NCI-H446 (cell line): ENCODE measurements at places on chromosomes 4 and X.

DNA sequence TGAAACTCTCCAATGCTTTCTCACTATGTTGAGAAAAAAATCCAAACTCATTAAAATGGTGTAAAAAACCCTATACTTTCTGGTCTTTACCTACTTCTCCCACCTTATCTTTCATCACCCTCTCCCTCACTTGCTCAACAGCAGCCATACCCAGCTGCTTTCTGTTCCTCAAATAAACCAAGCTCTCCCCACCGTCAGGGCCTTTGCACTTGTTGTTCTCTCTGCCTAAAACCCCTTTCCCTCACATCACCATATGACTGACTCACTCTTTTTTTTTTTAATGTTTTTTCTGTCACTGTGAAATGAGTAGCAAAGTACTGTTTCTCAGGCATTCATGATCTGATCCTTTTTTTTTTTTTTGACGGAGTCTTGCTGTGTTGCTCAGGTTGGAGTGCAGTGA lies 122.3 kb upstream of the TMEM164 start:
- no peak for DNase-seq

DNA sequence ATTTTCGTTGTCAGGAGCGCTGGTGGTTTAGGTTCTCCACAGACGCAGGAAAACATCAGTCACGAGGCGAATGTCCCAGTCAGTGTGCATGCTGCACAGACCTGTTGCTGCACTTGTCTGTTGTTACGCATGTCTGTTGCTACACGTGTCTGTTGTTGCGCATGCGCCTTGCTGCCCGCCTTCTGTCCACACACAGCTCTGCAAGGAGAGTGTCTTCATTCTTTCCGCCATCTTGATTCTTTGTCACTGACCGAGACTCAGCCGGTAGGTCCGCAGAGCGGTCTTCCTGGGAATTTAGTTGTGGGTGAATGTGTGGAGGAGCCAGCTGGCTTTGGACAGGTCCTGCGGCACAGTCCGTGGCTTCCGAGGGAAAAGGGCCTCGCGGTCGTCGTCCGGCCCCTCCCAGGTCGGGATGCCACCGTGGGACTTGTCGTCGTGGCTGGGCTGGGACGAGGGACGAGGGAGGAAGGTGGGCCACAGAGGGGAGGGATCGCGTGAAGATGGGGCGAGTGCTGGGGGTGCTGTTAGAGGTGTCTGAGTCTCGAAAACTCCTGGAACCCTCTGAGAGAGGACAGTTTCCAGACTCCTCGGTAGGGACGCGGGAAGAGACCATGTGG lies at the start of gene PAGE2B:
PAGE2B (plus strand) TSS at position 180 of the 617 bp plus-strand sequence. CDS start 1,012 bp downstream, outside the sequence.
- no peak for DNase-seq

DNA sequence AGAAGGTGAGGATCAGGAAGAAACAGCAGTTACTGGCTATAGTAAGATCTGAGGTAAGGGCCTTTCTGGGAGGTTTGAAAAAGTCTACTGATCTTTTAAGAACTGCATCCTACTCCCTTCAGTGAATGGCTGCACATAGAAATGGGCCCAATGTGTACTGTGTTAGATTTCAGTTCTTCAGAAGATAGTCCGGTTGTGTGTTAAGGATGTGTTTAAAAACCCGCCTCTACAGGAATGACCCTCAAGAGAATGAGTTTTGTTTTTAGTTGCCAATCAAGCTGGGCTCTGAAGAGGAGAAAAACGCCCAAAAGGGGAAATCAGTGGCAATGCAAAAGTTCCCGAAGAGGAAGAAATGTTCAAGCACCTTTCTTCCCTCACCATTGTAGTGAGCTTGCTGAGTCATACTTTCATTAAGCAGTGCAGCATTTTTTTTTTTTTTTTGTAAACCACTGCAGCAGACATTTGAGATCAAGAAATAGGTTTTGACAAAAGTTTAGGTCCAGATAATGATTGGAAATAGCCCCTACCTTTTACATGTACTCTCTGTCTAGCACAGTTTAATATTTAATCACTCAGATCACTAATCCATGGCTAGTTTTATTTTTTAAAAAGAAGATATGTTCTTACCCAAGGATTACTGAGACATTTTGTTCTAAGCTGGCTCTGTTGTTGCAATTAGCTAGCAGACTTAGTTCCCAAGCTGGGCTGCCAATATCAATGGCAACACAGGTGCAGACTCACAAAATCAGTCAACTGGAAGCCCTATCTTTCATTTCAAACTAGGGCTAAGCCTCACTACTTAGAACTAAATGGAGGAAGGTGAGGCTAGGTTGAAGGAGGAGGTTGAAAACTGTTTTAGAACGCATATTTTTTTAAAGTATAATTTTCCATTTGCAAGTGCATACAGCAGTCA lies 7.0 kb upstream of the TRPC5OS start:
- no peak for DNase-seq

DNA sequence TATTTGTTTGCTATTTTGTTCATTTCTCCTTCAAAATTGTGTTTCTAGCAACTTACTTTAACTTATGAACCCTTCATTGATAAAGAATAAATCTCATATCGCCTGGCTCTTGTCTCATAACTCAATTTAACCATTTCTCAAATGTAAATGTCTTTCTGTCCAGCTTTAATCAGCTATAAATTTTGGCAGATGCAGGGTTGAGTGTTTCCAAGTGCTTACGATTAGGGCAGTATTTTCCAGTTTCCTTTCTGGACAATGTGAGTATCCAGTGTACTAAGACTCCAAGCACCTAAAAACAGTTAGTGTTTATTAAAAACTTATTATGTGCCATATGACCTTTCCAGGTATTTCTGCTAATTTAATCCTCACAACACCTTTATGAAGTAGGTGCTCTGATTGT lies 218.6 kb upstream of the GK2 start:
- DNase-seq = peak; percentile 27

DNA sequence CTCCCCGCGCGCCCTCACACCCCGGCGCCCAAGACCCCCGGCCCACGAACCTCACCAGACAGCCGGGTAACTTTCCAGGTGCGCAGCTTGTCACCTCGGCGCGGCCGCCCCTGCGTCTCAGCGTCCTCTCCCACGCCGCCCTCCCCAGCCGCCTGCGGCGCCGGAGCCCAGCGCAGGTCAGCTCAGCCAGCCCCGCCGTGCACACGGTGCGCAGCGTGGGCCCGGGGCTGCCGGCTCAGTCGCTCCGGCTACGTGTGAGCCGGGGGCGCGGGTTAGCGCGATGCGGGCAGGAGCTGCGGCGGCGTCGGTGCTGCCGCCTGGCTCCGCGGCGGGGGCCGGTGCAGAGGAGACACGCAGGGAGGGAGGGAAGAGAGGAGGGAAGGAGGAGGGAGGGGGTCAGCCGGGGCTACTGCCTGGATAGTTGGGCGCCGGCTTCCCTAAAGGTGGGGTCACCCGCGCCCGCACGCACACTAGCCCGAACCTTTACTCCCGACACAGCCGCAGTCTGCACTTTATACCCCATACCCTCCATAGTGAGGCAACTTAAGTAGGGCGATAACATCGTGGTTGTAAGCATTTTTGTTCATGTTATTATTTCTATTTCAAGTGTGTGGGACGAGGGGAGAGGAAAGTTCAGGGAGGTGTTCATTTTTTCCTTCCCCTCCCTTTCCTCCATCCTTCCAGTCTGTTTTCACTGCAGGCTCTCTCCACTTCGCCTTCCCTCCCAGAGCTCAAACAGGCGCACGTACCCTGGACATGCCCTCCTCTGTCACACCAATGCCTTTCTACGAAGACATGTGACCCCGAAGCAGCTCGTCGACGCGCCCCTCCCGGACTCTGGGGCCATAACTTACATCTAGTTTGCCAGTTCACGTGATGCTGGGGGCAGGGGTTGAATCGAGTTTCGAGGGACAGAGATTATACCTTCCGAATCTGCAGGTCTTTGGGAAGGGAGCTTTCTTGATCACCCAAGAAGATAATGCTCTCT lies at the start of gene PRKG2:
PRKG2 (minus strand) TSS at position 342 of the 988 bp plus-strand sequence. CDS start 10,175 bp downstream, outside the sequence.
- peak; percentile 5 for DNase-seq

- DNase-seq = no peak
Measured at GRCh38 chr4:99207069-99207743, 11.8 kb downstream of the ADH6 start.

DNA sequence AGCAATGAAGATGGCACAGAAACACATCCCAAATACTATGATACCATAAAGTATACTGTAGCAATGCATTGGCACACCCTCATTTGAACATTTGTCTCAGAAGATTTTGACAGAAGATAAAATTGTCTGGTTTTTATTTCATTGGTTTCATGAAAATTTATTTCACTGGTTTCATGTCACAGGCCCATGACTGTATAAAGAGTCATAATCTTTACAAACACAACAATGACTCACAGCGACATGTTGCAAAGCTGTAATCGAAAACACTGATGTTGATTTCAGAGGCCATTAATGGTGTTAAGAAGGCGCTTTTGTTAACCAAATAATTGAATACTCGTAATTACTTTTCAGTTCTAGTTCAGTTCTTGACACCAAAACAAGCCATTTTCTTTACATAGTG lies 8.1 kb upstream of the DTHD1 start:
- DNase-seq = no peak

DNA sequence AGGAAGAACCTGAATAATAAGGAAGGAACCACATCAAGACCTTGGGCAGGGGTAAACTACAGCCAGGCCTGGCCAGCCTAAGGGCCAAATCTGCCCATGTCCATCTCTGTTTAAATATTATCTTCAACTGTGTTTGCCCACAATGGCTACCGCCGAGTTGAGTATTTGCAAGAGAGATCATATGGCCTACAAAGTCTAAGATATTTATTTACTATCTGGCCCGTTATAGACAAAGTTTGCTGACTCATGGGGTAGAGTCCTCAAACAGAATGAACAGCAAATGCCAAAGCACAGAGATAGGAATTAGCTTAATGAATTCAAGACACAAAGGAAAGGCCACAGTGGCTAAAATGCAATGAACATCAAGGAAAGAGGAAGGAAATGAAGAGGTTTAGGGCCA lies 44.8 kb downstream of the RPS6KA3 start:
- DNase-seq = no peak

GRCh38 chr4:7766661-7767345 lies 172.9 kb downstream of the AFAP1 start:
- DNase-seq = no peak

DNA sequence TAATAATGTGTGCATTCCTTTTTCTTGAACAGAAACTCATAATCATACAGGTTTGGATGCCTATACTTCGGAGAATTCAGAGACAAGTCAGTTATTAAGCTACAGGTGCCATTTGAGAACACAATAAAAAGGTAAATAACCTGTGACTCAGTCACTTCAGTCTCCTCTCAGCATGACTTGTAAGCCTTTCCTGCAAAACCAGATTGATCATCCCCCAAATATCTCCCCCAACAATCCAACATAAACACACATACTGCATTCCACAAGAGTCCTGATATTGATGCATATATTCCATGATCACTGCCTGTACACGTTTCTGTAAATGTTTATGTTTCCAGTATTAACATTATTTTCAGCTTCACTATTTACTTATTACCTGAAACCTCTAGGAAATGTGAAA lies 110.8 kb downstream of the PWWP3B start:
- DNase-seq = no peak

GRCh38 chr4:77854431-77855111 lies 8.1 kb upstream of the MRPL1 start:
- no peak for DNase-seq

GRCh38 chrX:72003811-72004750 lies 93.4 kb downstream of the NHSL2 start:
- peak; percentile 3 for DNase-seq

- no peak for DNase-seq
Measured at GRCh38 chr4:57100979-57101651, 9.1 kb downstream of the IGFBP7 start.

DNA sequence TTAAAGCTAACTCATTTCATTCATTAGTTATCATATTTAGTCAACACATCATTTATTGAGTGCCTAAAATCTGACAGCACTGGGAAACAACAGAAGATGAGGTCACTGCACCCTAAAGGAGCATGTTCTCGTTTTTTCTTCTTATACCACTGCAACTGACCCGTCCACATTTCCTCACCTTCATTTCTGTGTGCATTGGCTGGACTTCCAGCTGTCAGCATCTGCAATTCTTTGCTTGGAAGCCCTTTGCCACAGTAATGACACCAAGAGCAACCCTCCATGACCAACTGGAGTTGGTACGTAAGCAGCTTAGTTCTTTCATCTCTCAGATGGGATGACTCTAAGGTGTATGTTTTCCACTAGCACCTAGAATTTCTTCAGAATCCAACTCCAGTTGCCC lies 13.2 kb downstream of the SHROOM3 start:
- no peak for DNase-seq

- peak; percentile 70 for DNase-seq
Measured at GRCh38 chr4:142449771-142450373, 396.2 kb downstream of the INPP4B start.

- no peak for DNase-seq
Measured at GRCh38 chr4:123233136-123233768, 163.3 kb upstream of the SPRY1 start.

- DNase-seq = no peak
Measured at GRCh38 chr4:1470816-1471442, 64.7 kb upstream of the NKX1-1 start.

DNA sequence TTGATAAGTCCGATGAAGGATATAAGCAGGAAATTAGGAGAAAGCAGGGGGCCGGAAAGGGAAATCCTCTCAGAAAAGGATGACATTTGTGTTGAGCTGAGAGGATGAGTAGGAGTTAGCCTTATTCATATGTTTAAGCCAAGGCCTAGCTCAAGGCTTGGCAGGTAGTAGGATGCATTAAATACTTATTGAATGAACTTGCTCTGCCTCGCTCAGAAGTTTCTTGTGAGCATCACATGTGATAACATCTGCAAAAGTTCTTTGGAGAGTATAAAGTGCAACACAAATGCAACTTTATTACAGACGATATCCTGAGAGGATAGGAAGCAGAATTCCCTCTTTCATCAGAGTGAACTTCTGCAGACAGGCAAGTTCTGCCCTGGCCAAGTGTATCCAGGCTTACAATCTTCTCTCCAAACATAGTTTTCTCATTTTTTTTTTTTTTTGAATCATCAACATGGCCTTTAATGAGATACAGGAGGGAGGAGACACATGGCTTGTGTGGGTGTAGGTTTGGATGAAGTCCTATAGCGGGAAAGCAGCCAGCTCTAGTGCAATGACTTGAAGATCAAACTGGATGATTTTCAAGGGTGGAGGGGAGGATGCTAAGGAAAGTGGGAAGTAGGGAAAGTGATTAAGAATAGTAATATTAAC lies 48.1 kb downstream of the LUZP4 start:
- no peak for DNase-seq

GRCh38 chr4:168830777-168831512 lies 179.1 kb downstream of the CBR4 start:
- no peak for DNase-seq

GRCh38 chrX:153869473-153870287 lies 16.3 kb downstream of the L1CAM start:
- no peak for DNase-seq
